ENCODE measurements at places on chromosomes 2 and 18.

- no peak for DNase-seq
Observed at GRCh38 chr2:170690640-170691039, 24.5 kb upstream of the SP5 start.

DNA sequence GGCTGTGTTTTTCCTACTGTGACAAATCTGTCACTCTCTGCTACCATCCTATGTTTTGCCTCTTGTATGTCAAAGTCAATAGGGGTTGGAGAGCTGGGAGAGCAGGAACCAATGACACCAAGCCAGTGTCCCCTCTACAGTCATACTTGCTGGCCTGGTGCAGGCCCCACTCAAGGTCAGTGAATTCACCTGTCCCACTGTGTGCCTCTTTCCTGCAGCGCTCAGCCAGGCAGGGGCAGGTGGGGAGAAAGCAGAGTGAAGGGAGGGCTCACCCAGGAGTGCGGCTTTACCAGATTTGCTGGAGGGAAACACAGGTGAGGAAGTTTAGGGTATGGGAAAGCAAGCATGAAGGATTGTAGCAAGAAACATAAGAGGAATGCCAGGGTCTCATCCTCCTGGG lies 114.5 kb downstream of the GYPC start:
- DNase-seq = no peak

DNA sequence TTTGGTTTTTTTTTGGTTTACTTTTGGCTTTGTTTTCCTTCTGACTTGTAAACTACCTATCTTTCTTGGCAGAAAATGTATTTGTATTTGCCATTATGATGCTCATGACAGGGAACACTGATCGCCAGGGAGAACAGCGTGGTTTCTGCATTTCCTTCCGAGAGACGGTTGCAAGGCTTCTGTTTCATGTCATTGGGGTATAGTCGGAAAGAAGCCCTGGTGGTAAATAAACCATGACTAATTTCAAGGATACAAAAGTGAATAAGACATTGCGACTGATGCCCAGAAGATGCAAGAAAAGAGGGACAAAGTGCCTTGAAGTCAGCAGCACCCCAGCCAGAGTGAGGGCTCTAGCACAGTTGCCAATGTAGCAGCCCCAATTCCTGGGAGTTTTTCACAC lies 4.2 kb upstream of the CAPN14 start:
- no peak for DNase-seq

DNA sequence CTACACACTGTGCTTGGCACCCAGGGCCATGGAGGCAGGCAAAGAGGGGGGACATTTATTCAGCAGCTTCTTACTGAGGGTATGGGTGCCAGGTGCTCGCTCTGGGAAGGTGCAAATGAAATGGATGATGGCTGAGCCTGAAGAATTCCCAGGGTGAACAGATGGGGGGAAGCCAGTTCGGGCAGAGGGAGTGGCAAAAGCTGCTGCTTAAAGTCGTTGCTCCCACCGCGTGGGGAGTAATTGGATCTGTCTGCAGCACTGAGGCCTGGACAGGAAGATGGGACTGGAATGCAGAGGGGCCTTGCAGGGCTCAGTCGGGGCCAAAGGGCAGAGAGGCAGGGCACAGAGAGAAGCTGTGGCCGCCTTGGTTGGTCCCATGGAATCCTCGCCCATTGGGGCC lies 51.2 kb downstream of the NEDD4L start:
- DNase-seq = no peak

- peak; percentile 54 for DNase-seq
Observed at GRCh38 chr2:118855451-118856279, 8.2 kb upstream of the EN1 start.

- DNase-seq = no peak
Observed at GRCh38 chr18:36457683-36458082, 160.2 kb downstream of the FHOD3 start.

DNA sequence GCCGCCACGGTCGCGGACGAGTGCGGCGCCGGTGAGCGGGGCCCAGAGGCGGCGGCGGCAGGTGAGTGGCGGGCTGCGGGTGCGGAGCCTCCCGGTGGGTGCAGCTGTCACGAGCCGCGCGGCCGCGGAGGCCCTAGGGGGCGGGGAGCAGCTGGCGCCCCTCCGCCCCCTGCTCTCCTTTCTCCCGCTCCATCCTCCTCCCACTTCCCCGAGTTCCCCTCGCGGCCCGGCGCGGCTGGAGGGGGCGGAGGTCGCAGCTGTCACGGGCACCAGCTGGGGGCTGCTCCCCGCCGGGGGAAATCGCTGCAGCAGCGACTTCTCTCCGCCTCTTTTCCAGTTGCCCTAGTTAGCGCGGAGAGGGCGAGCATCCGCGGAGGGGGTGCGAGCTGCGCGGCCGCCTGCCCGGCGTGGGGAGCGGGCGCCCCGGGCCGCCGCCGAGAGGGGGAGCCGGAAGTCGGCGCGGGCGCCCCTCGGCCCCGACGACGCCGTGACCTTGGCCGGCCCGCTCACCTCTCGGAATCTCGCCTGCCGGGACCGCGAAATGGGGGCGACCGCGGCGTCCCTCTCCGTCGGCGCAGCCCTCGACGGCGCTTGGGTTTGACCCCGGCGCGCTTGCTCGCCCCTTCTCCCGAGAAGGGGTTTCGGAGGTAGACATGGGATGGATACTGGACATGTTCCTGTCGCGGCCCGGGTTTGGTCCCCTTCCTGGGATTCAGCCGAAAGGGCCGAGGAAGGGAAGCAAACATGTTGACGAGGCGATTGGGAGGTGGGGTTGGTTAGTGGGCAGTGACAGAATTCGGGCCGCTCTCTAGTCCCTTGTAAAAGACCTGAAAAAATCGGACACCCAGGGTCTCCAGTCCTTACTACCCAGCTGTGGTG lies 727 bp downstream of the NCOA1 start:
- peak; percentile 12 for DNase-seq

DNA sequence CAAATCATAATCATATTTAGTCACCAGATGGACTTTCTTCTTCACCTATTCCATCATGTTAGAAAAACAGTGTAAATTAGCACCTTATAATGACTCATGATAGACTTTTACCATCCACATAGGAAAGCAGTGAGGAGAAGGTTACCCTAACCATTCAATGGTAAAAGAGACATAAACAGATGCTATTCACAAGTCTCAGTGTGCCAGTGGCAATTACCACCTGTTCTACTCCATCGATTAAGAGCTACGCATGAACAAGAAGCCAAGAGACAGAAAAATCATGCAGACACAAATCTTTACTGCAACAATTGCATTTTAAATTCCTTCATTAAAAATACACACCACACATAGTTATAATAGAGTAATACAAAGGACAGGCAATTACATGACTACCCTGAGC lies 106.7 kb upstream of the CHAC2 start:
- no peak for DNase-seq

DNA sequence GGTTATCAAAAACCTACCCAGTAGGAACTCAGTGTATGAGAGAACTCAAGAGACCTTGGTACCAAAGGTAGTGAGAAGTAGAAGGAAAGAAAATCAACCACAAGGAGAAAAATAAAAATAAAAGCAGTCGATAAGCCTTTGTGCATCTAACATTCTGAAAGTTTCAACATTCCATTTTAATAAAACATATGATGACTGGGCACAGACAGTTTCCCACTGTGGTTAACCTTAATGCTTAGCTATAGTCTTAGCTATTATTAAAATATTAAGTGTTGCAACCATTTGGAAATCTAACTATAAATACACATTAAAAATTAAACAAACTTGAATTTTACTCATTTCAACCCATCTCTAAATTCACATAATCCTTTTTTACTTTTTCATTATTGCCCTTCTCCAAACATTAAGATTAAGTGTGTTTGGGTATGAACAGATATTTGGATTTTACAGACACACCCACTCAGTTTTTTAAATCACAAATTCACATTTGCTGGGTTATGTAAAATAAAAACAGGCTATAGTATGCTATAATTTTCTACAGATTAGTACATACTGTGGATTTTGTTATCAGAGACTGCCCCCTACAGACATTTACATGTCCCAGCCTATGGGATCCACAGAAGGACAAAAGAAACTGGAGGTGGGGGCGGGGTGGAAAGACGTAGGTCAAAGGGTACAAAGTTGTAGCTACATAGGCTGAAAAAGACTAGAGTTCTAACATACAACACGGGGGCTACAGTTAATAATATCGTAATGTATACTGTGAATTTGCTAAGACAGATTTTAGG lies 32.8 kb downstream of the SRBD1 start:
- DNase-seq = peak; percentile 59

DNA sequence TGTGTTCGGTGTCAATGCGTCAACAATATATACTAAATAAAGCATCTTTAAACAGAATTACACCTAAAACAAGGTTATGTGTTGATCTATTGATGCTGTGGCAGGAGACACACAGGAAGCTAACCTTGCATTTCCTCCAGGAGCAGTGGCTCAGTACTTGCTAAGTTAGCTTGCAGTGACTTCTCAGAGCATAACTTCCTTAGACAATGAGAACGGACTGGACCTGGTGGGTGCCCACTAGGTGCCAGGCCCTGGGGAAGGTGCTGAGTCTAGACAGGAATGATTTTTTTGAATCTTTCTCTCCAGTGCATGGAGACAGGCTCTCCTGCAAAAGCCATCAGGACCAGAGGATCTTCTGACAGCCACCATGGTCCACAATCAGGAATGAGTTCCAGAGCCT lies 73.8 kb upstream of the MGAT4A start:
- DNase-seq = no peak

GRCh38 chr18:75179819-75180600 lies 28.9 kb downstream of the PTGR3 start:
- no peak for DNase-seq

All from A172 (cell line).